ENCODE measurements at places on chromosomes 13 and 19.

GRCh38 chr19:45305421-45305820 lies 17.3 kb downstream of the CKM start:
- DNase-seq = no peak

DNA sequence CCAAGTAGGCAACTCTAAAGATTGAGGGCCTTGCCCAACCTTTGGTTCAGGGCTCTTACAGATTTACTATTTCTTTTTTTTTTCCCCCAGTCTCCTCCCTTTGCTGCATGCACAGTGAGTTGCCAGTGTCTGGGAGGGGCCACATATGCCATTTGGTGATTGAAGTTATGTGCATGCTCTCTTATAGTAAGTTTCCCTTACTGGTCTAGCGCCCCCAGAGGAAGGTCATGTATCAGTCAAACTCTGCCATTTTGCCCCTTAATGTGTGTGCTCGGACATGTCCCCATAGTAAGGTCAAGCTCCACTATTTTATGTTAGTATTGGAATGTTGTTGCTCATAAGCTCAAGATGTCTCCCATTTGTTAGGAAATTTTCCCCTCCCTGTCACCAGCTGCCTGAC lies 1138.0 kb upstream of the SLC10A2 start:
- DNase-seq = no peak

GRCh38 chr13:89733829-89734228 lies 1613.7 kb upstream of the MIR17HG start:
- no peak for DNase-seq

- DNase-seq = no peak
Measured at GRCh38 chr19:5472286-5472685, 17.1 kb downstream of the ZNRF4 start.

DNA sequence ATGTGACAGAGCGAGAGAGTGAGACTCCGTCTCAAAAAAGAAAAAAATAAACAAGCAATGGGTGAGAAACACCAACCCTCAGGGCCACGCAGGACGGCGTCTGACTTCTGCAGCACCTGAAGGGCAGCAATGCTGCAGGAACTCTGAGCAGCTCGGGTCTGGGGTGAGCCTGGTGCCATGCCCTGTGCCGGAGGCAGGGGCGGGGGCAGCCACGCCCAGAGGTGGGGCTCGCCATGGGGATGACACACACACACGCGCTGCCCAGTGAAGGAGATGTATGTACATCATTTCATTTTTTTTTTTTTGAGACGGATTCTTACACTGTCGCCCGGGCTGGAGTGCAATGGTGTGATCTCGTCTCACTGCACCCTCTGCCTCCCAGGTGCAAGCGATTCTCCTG lies 24.3 kb downstream of the GPX4 start:
- DNase-seq = no peak

DNA sequence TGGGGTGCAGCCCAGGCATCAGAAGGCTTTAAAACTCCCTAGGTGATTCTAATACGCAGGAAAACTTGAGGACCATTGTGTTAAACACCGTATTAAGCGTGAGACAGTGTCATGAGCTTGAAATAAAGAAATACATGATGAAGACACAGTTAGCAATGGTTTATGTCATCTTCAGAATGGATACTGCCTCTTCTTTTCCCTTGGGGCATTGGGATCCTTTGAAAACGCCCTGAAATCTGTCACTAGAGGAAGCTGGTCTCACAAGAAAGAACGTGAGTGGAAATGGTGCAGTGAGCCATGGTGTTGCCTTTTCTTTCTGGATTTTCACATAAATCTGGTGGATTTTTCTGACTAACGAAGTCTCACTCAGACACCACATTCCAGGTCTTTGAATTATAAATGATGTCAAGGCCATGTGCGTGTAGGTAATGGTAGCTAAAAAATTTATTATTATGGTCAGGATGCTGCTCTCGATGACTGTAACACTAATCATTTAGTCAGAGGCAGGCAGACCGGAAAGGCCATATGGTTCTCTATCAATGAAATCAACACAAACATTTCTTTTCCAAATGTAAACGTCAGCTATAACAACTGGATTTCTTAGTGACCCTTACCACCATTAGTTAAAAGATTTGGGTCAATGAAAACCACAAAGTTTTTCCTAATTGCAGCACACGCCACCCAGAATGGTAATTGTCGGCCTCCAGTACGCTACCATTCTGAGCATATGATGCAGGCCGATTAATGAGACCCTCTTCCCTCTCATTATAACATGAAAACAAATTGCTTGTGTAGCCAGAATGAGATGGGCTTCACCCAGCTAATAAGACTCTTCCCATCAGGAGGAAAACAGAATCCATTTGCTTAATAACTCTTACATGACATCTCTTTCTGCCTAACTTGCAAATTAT lies 105.6 kb downstream of the SLC7A1 start:
- no peak for DNase-seq

DNA sequence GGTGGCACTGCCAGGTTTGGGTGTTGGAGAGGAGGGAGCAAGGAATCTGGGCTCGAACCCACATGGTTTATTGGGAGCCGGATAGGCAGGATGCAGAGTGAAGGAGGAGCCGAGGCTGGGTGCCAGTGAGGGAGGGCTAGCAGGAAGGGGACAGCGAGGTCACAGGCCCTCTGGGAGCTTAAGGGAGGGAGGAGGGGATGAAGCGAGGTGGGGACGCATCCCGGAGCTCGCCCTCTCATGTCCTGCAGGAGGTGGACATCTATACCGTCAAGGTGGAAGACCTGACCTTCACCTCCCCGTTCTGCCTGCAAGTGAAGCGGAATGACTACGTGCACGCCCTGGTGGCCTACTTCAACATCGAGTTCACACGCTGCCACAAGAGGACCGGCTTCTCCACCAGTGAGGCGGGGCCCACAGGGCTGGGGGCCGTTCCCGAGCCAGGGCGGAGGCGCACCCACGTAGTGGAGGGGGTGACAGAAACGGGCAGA lies 3.5 kb upstream of the ADM5 start:
- DNase-seq = no peak

DNA sequence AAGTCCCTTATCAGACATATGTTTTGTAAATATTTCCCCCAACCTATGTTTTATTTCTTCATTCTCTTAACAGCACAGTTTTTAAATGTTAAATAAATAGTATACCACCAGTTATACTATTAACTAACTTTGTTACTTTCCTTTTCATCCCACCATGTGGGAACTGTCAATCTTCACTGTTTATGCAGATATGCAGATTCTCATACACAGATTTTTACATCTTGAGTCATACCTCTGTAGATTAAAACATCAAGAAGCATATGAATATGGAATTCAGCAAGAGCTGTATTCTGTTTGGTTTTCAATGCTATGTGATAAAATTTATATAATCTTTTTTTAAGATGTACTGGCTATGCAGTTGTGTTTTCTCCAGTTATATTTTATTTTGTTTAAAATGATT lies 566.3 kb downstream of the LIG4 start:
- DNase-seq = no peak

DNA sequence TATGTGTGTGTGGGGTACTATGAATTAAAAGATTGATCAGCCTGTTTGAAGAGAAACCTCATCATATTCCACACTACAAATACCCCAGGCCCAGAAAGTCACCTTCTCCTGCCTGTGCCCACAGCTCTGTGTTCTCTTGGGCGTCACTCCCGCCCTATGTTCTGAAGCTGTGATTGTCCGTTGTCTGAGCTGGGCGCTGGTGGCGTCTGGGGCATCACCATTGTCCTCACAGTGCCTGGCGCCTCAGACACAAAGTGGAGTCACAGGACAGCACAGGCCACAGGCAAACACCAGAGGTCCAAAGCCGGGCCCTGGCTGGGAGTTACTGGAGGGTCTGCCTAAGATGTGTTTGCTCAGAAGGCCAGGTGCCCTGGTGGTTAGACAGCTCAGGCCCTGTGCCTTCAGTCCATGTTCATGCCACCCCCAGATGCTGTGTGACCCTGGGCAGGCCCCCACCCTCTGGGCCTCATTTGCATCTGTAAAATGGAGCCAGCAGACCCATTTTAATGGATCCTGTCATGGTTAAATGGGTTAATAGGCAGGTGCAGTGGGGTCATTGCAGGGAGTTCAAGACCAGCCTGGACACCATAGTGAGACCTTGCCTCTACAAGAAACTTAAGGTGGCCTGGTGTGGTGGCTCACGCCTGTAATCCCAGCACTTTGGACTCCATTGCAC lies 34.5 kb downstream of the DNM2 start:
- no peak for DNase-seq
